ENCODE measurements at places on chromosomes 11 and 22.

DNA sequence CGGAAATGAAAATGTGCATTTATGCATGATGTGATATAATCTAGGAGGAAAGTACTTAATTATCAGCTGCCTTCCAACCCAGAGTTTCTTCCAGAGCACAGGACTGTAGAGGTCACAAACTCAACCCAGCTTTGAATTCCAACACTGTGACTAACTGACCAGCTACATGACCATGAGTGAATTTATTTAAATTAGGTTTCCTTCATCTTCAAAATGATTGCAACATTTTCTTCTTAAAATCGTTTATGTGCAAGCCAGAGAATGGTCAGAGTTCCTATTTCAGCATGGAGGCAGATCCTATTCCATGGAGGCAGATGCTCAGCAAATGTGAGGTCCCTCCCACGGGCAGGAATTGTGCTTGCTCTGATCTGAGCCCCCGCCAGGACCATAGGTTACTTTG is 42.4 kb downstream of the OSBP start:
- DNase-seq, result no peak

DNA sequence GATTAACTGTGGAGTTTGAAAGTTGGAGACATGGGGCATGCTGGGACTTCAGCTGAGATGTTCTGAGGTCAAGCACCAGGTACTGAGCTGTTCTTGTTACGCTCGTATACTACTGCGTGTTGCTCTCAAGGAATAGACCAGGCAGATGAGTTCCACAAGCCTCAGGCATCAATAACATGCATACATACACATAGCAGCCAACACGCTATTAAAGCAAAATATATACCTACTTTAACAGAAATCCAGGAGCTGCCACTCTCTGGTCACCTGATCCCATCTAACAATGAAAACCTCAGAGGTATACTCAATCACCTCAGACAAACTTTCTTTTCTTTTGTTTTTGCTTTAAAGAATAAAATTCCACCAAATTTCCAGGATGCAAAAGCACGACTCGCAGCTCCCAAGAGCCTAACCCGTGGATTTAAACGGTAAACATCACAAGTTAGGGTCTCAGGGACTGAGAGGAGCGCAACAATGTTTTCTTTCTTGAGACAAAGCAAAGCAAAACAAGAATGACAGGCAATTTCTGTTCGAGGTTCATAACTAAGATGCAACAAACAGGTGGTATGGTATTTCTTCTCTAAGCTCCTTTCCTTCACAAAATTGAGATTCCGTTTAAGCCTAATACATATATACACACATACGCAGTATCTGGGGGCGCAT is 16.5 kb downstream of the BLID start:
- no peak for DNase-seq

GRCh38 chr11:66219846-66220565 is 48.4 kb upstream of the RAB1B start:
- no peak for DNase-seq

DNA sequence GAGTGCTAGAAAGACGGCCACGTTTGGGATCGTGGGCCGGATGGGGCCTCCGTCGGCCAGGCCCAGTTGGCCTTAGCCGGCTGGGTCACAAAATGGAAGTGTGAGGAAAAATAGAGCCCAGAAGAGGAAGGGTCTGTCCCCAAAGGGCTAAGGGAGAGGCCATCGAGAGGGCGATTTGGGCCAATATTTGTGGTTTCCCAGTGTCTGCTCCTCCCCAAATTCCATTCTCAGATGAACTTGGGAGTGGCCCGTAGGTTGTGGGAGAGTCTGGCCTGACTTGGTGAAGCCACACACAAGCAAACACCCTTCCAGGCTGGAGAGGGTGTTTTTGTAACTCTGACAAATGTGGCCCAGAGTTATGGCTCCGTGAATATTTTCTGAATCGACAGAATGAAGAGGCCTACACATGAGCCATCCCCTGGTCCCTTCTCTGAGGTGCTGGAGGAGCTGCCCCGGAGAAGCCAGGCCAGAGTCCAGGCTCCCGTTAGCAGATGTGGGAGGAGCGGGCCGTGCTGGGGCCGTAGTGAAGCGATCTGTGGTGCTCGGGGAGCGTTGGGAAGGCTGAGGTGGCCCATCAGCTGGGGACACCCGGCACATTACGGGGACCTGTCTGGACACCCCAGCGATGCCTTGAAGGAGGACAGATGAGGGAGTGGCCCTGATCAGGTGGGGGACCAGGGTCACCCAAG is 73.5 kb upstream of the PPARA start:
- DNase-seq, result no peak

- no peak for DNase-seq
Measured at GRCh38 chr11:58845386-58845785, 882 bp upstream of the GLYATL2 start.

- DNase-seq, result no peak
Measured at GRCh38 chr11:76657187-76658170, 13.1 kb downstream of the LRRC32 start.

DNA sequence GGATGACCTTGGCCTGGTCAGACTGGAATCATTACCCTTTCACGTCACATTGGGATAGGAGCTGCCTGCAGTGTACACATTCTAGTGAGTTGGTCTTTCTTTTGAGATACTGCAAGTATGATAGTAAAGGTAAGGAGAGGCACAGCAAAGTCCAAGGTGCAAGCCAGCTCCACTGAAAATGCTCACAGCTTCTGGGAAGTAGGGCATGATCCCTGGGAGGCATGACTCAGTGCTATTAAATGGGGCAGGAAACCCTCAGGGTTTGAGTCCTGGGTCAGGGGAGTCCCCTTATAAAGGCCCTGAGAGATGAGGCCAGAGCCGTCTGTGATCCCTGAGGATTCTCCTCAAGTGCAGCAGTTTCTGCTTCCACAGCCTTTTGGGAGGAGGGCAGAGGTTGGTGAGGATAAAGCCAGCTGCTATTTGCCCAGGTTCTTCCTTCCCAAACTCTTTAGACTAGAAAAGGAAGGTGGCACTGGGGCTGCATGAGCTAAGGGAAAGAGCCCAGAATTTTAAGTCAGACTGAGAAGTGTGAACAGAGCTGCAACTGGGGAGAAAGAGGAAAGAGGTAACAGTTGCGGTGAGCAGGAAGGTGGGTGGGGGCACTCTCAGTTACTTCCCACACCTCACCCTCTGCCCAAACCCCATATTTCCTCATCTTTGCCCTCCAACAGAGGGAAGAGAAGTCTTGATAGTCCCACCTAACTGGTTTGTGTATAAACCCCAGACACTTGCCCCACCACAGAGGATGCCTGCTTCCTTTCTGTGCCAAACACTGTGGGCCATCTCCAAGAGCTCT is 14.4 kb upstream of the OR52K1 start:
- DNase-seq, result no peak

DNA sequence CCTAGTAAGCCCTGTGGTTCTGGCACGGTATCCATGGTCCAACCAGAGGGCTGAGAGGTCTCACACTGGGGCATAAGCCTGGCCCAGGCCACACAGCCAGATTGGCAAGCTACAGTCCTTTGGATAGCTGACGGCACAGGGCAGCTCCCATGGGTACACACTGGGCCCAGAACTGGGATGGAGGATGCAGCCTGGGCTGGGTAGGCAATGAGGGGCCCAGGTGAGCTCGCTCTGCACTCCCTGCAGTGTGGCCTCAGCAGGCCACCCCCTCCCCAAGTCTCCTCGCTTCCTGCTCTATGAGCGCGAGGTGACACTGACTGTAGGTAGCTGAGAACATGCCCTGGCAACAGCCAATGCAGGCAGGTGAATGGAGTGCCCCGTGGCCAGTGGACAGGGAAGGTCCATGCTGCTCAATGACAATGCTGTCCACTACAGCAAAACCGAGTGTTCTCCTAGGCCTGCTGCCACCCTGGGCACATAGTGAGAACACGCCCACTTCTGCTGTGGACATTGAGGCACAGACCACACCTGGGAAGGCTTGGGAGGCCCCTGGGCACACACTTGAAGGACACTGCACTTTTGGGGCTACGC is 3.8 kb downstream of the ARVCF start:
- no peak for DNase-seq

- no peak for DNase-seq
Measured at GRCh38 chr11:47175746-47176327, 842 bp downstream of the ARFGAP2 start.

GRCh38 chr11:88301488-88302140 is 35.9 kb downstream of the CTSC start:
- DNase-seq, result no peak

- no peak for DNase-seq
Measured at GRCh38 chr11:66857234-66857926, 516 bp downstream of the LRFN4 start.

- DNase-seq, result no peak
Measured at GRCh38 chr11:17840101-17840548, 105.5 kb downstream of the KCNC1 start.

- no peak for DNase-seq
Measured at GRCh38 chr22:31891366-31892079, 52.8 kb upstream of the YWHAH start.

GRCh38 chr11:3123305-3123704 is 41.8 kb downstream of the OSBPL5 start:
- no peak for DNase-seq

GRCh38 chr11:88348870-88349269 is 11.3 kb upstream of the CTSC start:
- no peak for DNase-seq

GRCh38 chr11:77424644-77425043 is 49.2 kb downstream of the PAK1 start:
- no peak for DNase-seq

DNA sequence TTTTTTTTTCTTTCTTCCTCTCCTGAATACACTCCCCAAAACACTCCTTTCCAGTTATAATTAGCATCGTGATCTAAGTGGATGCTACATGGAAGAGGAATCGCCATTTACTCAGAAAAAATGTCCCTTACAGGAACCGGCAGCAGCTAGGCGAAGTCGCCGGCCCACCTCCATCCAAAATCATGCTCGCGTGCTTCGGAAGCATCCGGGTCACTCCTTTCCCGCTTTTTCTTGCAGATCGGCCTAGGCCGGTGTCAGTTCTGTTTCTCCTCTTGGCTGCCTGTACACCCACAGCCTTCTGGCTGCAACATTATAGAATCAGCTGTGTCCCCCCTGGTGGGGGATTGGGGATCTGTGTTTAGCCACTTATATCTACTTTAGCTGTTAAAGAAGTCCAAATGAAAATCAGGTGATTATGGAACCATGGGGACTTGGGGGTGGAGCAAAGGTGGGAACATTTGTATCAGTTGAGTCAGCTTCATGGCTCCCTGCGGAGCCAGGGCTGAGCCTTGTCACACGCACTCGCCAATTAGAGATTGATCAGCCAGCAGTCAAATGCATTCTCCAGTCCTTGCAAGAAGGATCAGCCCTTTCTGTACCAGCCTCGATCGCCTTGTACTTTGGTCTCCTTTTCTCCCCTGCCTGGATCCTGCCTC is 36.3 kb downstream of the ASRGL1 start:
- DNase-seq, result no peak

DNA sequence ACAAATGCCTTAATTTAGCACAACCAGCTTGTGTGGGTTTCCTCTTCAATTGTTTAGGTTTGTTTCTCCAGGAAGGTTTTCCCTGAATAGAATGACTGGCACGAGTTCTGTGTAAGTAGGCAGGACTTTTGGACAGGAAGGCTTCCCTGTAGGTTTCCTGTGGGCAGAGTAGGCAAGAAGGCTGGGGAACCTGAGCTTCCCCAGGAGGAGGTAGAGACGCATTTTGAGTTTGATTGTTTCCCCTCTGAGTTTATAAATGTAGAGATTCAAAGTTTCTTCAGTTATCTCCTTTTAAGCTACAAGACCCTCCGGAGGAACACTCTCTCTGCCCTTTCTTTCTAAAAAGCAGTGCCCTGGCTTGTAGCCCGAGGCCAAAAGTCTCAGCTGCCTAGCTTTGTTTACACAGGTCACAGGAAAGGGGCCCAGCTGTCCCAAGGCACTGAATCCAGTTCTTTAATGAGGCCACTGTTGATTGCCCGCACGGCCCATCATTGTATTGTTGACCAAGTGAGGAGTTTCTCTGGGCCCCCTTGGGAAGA is 66.6 kb upstream of the RDX start:
- no peak for DNase-seq

- DNase-seq, result no peak
Measured at GRCh38 chr11:63017306-63017974, 1.8 kb upstream of the SLC22A8 start.

- DNase-seq, result no peak
Measured at GRCh38 chr11:9530901-9531625, 42.4 kb upstream of the WEE1 start.

GRCh38 chr22:25090225-25090890 is 109.3 kb upstream of the CRYBB3 start:
- no peak for DNase-seq

- no peak for DNase-seq
Measured at GRCh38 chr22:39525658-39525975, 5.3 kb downstream of the ATF4 start.

GRCh38 chr11:75301131-75301530 is 50.3 kb downstream of the ARRB1 start:
- DNase-seq, result no peak

DNA sequence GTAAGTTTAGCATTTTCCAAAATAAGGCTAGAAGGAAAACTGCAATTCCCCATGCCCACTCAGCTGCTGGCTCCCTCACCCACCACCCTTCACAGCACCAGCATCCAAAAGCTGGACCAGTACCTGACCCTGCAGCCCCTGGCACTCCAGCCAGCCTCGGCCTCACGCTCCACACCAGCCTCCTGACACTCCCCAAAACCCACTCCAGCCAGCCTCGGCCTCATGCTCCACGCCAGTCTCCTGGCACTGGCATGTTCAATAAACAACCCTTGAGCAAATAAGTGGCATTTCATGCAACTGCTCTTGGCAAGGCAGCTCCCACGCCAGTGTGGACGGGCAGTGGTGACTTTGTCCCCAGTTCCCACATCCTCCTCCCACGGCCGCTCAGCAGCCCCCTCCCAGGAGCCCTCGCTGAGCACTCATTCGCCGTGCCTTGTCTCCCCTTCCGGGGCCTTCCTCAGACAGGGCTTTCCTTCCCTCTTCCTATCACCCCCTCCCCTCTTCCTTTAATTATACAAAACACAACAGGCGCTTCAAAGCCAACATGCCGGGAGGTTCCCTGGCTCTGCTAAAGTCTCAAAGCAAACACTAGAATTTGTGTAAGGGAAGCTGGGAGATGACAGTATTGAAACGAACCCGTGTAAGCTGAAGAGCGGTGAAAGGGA is 6.8 kb downstream of the TOLLIP start:
- no peak for DNase-seq

- DNase-seq, result no peak
Measured at GRCh38 chr11:12288931-12289666, 88.3 kb upstream of the PARVA start.

DNA sequence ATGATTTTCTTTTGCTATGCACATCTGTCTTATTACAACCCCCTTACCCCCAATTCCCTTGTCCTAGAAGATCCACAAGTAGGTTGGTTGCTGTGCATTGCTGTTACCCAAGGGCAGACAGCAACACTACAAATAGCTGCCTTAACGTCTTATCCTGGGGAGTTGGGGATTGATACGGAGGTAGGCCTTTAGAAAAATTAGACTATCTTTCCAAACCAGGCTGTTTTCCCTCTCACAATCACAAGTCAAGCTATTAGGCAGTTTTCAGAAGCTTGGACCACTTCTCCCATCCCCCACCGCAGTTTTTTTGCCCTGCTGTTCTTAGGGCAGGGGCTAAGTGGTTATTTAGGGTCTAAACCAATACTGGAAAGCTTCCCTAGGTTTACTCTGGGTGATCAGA is 2.8 kb upstream of the PHLDB1 start:
- DNase-seq, result no peak
